ENCODE measurements at places on chromosomes 5 and 9.

DNA sequence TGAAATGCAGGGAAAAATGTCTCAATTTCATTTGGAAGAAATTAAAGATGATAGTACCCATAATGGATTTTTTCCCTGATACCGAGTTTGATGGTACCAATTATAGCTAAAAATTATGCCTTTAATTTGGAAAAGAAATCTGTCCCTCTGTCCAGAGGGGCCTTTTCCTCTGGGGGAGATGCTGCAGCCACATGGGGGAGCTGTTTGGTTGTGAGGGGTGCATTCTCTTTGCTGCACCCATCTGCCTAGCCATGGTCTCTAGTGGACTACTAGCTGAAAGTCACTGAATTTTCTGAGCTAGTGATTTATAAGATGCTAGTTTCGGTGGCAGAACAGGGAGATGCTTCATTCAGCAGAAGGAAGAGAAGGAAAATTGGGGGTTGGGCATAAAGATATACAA lies 9.6 kb downstream of the SEC61B start:
- peak; percentile 39 for DNase-seq

DNA sequence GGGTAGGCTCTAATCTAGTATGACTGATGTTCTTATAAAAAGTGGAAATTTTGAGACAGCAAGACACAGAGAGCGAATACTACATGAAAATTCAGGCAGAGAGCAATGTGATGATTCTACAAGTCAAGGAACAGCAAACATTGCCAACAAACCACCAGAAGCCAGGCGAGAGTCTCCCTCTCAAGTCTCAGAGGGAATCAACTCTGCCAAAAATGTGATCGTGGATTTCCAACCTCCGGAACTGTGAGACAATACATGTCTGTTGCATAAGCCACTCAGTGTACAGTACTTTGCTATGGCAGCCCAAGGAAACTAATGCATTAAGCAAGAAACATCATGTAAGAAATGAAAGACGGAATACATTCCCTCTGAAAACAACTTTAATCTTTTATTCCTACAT lies 52.1 kb upstream of the CCNG1 start:
- no peak for DNase-seq

- no peak for DNase-seq
Measured at GRCh38 chr5:53907827-53908226, 347.4 kb downstream of the NDUFS4 start.

DNA sequence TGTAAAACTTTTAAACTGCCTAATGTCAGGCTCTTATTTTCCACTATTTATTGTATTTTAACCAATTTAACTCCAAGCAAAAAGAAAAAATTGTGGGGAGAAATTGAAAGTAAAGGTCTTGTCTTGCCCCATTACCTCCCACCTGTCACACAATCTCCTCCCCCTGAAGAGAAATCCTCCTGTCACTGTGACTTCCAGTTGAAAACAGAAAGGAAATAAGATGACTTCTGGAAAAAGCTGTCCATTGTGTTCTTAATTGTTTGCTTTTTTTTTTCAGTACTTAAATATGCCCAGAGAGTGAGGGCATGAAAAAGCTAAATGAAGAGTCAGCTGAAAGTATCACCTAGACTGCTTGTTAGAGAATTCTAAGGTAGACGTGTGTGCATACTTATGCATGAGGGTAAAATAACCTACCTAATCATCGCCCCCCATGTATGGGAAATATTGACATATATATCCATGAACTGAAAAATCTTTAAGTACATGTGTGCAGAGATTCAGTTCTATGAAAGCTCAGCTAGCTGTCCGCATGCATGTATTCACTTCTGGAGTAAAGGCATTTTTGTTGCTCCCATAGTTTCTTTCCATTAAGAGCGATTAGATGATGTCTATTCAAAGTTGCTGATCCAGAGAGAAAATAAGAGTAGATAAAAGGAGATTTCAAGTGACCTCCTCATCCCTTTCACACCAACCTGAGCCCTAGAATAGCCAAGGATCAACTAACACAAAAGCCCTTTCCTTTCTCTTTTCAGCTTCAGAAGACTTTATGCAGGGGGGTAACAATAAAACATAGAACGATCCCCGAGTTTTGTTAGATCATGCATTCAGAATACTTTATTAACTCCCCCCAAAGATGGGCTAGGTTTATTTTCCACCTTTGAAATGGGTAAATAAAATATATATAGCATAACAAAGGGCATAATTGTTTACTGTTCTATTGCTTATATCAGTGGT lies 5.3 kb downstream of the NR2F1-AS1 start:
- no peak for DNase-seq

DNA sequence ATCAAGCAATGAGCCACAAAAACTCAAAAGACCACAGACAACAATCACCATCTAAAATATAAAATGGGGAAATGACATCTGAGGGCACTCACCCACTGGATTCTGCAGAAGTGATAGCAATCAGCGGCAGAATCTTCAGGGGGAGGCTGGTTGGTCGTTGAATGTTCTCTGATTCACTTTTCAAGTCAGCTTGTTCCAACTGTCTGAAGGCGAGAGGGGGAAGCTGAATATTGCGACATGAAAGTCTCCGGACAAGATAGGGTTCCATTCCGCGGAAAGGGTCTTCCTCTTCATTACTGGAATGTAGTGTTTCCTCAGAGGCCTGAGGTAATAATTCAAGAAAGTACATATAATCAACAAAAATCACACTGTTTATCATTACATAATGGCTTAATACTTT lies 94.9 kb upstream of the PDE4D start:
- DNase-seq = no peak

DNA sequence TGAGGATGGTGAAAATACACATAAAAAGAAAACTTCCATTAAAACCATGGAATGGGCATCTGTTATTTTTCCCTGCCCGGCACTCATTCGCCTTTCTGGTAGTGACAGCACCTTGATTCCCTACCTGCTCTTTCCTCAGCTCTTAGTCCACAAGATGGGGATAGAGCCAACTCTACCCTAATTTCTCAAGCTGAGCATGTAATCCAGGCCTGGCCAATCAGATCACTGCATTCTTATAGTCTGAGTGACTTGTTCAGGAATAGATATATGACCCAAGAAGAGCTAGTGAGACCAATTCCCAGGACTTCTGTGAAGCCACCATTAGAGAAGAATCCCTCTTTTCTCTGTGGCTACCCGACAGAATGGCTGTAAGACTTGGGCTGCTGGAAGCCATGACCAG lies 58.1 kb downstream of the TSSK1B start:
- DNase-seq = no peak

- no peak for DNase-seq
Measured at GRCh38 chr9:76693912-76694311, 70.3 kb upstream of the PCA3 start.

- DNase-seq = no peak
Measured at GRCh38 chr5:4001758-4002533, 406.3 kb downstream of the IRX1 start.

DNA sequence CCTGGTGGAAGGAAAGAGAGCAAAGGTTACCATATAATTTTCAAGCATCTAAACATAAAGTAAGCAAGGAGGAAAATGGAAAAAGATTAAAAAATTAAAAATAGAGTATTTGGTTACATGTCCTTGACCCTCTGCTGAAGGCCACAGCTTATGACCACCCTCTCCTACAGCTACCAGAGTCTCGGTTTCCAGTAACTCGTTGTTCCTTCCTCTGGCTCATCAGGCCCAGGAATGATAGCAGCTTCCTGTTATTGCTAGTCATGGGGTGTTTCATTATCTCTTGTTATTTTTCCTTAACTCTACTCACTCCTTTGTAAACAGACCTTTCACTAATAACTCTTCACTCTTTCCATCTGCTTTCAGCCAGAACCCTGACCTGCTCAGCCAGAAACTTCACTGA lies 102.2 kb downstream of the YTHDC2 start:
- no peak for DNase-seq

DNA sequence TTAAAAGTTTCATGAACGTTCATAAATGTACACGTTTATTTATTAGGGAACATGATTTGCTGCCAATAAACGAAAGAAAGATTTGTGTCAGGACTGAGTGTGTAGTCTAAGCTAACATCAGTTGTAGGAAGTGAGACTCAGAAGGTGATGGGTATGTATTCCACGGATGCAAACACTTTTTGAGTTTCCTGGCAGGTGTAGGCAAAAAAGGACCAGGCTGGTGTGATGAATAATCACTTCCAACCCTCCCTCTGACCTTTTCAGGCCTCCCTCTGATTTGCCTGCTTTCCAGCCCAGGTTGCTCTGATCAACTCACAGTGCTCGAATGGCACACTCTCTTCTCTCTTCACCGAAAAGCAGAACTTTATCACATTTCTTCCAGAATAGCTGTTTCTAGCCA lies 51.8 kb downstream of the BASP1 start:
- no peak for DNase-seq

GRCh38 chr9:101706997-101707396 lies 31.4 kb downstream of the GRIN3A start:
- DNase-seq = no peak

GRCh38 chr9:14027116-14027800 lies 286.7 kb downstream of the NFIB start:
- peak; percentile 10 for DNase-seq

- DNase-seq = no peak
Measured at GRCh38 chr9:34986540-34987047, 3.0 kb upstream of the DNAJB5 start.

DNA sequence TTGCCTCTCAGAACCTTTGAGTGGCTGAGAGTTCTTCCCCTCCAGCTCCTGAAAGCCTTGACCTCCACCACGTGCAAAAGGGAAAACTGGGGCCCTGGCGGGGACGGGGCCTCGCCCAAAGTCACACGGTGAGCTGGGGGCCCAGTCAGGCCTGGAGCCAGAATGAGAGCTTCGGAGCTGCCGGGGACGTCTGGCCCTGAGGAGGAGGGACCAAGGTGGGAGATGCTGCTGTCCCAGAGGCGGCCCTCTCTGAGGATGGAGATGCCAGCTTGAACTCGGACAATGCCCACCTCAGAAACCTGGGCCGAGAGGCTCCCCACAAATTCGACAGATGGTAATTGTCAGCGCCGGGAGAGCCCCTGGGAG lies 643 bp downstream of the AK8 start:
- DNase-seq = no peak

DNA sequence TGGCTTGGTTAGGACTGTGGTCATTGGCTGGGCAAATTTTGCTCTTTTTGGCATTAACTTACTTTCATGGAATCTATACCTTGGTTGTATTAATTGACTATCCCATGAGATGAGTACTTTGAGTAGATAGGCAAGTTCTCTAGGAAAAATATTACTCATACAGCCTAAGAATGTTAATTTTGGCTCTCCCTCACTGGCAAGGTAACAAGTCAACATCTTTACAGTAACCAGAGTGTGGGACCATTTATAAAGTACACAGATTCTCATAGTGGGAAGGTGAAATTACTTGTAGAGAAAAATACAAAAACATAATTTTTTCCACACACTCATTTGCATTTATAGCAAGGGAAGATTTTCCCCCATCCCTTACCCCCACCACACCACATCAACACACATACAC lies 154.6 kb upstream of the ZNF608 start:
- DNase-seq = no peak

GRCh38 chr9:31759703-31760102 lies 624.7 kb upstream of the ACO1 start:
- no peak for DNase-seq

GRCh38 chr9:96031366-96031824 lies 155.9 kb downstream of the ERCC6L2 start:
- DNase-seq = no peak

GRCh38 chr5:127260686-127261085 lies 29.9 kb upstream of the MEGF10 start:
- DNase-seq = no peak

- DNase-seq = no peak
Measured at GRCh38 chr5:145859897-145860296, 12.9 kb downstream of the GRXCR2 start.

- DNase-seq = no peak
Measured at GRCh38 chr5:54446379-54446732, 9.1 kb upstream of the HSPB3 start.

GRCh38 chr9:19440823-19441580 lies 32.2 kb downstream of the ACER2 start:
- no peak for DNase-seq

- DNase-seq = no peak
Measured at GRCh38 chr9:1446671-1447070, 396.5 kb downstream of the DMRT2 start.

DNA sequence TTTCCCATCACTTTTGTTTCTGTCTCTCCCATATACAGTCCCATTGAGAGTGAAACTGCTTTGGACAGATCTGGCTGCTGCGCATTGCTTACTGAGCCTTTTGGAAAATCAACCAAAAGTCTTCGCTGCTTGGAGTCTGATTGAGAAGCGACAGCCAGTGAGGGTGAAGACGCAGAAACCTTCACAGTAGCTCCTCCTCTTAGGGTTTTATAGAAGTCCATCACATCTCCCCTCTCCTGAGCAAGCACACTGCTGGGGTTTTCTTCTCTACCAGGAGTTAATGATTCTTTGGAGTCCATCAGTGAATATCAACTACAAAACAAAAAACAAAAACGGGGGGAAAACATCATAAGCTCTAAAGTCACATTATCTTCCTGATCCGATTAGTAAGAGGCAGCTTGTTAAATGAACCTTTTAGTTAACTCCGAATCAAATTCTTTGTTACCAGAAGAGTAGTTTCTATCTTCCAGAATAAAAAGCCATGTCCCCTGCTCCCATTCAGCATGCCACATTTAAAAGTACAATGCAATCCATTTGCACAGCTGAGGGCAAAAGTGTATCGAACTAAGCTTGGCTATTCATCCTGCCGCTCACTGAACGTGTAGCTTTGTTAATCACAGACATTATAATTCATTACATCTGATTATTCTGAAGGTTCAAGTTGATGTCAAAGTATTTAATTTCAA lies 2.8 kb downstream of the NR3C1 start:
- no peak for DNase-seq

DNA sequence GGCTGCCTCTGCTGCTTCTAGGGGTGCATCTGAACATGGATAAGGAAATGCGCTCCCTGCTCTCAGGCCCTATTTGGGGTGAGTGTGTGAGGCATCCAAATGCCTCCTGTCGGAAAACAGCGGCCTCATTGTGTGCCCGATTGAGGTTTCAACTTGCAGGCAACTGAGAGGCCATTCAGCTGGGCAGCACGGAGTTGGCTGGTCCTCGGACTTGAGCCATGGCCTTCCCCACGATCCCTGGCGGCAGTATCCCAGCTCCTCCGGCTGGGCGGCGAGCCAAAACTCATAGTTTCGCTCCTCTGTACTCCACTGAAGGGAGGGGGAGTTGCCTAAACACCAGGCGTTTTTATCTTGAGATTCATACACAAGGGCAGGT lies 597.3 kb upstream of the SGCD start:
- DNase-seq = no peak

- DNase-seq = no peak
Measured at GRCh38 chr9:134533850-134534588, 107.6 kb upstream of the COL5A1 start.

- DNase-seq = no peak
Measured at GRCh38 chr5:176381423-176381822, 7.0 kb downstream of the NOP16 start.

DNA sequence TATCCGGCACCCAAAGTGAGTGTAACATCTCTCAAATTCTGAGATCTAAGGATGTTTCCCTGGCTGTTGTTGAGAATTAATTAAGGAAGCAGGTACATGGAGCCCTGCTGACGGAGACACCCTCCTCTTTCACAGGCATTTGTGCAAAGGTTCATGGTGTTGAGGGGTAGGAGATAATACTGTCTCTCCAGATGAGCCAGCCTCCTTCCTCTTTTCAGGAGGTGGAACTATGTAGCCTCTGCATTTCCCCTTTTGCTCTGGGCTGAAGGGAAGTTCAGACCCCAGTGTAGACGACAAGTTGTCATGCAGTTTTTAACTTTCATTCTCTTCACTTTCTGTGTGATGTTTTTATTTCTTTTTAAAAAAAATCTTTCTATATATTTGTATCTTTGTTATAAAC lies 107.5 kb downstream of the GALNT10 start:
- DNase-seq = no peak
